Activated T-helper 17 cell treated with anti-CD3 and anti-CD28 coated beads, Interleukin-2, amount 50 U/mL, for 72 hours (primary cell): ENCODE measurements at places on chromosomes 11 and 22. TPM values are rescaled to one million over a fixed set of nuclear protein-coding genes. Genes with fewer than 3 reads are reported as not detected.

NLRP14 gene
- 0.08 TPM for total RNA-seq

DEUP1 gene
- not detected for total RNA-seq

SPA17 gene
- total RNA-seq = 1.3 TPM

LARGE2 gene
- 0.80 TPM for total RNA-seq

FXYD2 gene
- total RNA-seq = not detected

MRGPRE gene
- total RNA-seq = not detected

CLDN5 gene
- total RNA-seq = not detected

CHRNA10 gene
- total RNA-seq = 3.0 TPM

PLA2G3 gene
- not detected for total RNA-seq

SCGB1D2 gene
- total RNA-seq = not detected

- peak; percentile 53 for ATAC-seq
Measured at GRCh38 chr22:37681556-37682049, 4.5 kb upstream of the NOL12 start.

- ATAC-seq = no peak
Measured at GRCh38 chr11:69114811-69115523, 40.8 kb upstream of the SMIM38 start.

- ATAC-seq = no peak
Measured at GRCh38 chr11:10247011-10247410, 47.0 kb downstream of the SBF2 start.

GRCh38 chr11:34548278-34548677 is 34.7 kb upstream of the ELF5 start:
- ATAC-seq = no peak

- ATAC-seq = no peak
Measured at GRCh38 chr22:27557286-27558008, 244.1 kb downstream of the MN1 start.

DNA sequence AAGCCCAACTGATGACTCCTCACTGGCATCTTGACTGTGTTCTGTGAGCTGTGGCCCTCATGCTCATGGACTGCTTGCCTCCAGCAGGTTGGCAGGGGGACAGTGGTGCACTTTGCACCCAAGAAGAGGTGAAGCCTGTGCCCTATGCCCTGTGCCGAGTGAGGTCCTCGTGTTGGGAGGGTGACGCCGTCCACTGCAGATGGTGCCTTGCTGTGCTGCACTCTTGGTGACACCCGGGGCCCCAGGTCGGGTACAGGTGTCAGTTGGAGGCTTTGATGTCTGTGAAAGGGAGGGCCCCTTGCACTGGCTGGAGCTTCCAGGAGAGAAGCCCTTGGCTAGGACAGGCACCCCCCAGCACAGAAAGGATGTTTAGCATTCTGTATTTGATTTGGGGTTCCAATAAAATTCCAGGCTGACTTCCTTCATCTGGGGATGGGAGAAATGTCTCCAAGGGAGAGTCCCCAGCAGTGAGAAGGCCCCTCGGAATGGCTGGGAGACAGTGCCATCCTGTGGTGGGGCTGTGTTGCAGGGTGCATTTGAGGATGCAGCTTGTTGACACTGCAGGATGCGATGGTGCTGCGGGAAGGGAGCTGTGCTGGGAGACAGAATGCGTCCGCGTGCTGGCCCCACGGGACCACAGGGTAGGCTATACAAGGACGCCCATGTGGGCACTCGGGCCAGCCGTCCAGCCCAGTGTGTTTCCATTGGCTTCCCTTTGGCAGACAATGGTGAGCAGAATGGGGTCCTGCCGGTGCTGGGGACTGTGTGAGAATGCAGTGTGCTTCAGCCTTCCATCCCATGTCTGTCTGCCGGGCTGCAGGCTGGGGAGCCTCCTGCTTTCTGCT is 2.5 kb upstream of the ZDHHC8 start:
- peak; percentile 47 for ATAC-seq

DNA sequence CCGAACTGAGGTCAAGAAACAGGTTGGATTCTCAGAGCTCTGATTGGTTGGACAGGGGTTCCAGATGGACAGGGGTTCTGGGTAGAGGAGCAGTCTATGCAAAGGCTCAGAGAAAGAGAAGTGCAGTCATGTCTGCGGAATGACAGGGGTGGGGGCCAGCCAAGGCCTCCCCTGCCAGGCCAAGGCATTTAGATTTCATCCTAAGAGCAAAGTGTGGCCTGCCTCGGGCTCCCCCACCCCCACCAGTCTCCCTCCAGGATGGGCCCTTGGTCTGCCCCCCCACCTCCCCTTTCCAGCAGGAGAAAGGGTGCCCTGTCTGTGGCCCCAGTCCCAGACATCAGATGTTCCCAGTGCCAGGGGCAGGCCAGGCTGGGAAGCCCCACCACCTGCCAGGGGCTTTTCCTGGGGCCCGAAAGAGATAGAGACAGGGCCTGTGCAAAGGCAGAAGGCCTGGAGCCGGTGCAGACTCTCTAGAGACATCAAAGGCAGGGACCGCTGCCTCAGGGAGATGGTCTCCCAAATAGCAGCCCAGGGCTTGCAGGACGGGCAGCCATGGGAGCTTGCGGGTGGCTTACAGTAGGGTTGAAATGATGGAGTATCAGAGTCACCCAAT is 9.4 kb downstream of the SUSD2 start:
- ATAC-seq = no peak

DNA sequence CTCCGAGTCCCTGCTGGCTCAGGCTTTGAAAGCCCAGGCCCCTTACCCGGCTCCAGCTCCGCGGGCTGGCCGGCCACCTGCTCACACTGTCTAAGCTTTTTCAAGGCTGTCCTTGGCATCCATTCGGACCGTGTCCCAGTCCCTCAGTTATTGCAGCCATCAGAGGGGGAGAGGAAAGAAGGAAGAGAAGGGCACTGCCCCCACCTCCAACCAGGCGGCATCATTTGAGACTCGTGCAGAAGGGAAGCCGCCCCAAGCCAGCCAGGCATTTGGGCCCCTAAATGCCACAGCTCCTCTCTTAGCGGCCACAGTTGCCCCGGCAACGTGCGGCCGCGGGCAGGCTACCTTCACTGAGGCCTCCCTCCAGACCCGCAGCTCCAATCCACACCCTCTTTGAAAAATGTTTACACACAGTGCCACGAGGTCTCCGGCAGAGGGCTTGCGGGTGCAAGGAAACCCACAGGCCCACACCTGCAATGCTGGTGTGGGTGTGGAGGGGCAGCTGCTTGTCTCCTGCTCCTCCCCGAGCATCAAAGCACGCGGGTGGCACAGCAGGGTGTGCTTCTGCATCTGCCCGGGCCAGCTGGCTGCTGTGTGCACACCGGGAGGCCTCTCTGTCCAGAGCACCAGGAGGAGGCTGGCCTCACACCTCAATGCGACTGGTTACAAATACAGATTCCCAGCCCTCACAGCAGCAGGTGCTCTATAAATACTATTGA is 124.4 kb downstream of the CTTN start:
- ATAC-seq = no peak

GRCh38 chr11:13120691-13121090 is 111.6 kb downstream of the RASSF10 start:
- ATAC-seq = no peak

- no peak for ATAC-seq
Measured at GRCh38 chr11:73197348-73197747, 20.7 kb upstream of the P2RY2 start.

- no peak for ATAC-seq
Measured at GRCh38 chr11:60348116-60348515, 21.1 kb downstream of the MS4A6E start.

GRCh38 chr11:61505640-61506155 is 2.9 kb upstream of the LRRC10B start:
- ATAC-seq = no peak

DNA sequence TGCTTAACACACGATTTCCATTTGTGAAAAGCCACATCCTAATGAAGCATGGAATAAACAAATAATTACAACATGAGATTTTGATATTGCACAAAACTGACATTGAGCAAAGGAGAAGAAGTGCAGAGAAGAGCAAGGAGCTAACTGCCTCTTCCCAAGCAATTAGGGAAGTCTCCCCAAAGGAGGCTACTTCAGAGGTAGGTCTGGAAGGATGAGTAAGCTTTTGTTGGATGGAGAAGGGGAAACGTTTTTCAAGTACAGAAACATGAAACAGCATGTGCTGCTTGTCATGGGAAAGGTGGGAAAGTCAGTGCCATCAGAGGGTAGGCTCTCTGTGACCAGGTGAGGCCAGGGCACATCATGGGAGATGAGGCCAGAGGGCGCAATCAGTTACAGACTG is 132.2 kb upstream of the SESN3 start:
- no peak for ATAC-seq

DNA sequence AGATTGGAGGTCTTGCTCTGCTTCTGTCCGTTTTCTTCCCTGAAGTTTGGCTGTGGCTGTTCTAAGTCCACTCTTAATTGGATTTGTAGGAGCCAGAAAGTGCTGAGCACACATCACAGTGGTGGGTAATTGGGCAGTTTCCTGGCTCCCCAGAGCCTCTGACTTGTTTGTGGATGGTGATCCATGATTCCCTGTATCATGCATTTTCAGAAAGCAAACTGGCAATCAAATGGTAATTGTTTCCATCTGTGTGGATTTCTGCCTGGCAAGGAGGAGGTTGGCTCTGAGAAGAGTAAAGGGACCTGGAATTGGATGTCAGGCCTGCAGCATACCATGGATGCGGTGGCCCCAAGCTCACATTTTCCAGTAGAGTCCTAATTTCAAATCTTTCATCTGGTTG is 49.5 kb downstream of the PPFIBP2 start:
- ATAC-seq = no peak

DNA sequence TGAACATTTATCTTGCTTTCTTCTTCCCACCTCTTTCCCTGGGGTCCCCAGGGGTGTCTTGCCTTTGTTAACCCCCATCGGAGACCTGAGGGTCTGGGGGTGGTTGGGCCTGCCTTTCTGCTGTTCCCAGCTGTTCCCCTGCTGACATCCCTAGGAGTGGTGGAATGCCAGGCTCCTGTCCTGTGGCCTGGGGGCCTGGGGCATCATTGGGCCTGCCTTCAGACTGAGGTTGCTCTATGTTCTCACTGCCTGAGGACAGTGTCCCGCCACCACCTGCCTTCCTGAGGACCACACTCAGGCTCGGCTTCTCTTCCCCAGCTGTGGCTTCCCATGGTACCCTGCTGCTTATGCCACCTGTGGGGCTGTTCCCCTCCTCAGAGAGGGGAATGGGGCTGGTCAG is 1.1 kb upstream of the IL18BP start:
- no peak for ATAC-seq

GRCh38 chr11:113928311-113928710 is 23.7 kb downstream of the HTR3B start:
- no peak for ATAC-seq

GRCh38 chr22:25880524-25880923 is 138.5 kb downstream of the MYO18B start:
- ATAC-seq = no peak

GRCh38 chr11:91513734-91514133 is 710.9 kb upstream of the FAT3 start:
- no peak for ATAC-seq

DNA sequence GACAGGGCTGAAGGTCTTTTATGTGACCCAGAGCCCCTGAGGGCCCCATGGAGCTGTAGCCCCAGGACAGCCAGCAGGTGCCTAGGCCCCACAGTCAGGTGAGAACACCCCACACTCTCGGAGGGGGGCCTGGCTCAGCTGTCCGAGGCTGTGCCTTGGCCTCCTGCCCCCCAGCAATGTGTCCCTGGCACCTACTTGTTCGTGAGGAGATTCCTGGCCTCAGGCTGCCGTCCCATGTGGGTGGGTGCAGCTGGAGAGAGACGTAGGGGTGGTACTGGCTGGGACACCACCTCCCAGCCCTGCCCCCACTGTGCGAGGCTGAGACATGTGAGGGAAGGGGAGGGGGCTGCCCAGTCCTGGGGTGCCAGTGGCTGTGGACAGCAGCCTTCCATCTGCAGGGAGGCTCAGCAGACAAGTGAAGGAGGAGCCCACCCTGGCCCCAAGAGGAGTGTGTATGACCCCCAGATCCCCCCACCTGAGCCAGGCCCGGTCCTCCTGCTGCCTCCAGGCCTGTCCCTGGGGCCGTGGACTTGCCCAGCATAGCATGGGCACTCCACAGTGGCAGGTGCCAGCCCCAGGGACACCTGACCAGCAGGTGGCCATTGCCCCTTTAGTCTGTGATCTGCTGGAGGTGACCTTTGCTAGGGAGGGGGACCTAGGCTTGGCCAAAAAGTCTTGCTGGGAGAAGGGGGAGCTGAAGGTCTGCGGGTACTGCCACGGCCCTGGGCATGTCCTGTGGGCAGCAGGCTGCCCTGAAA is 17.0 kb downstream of the IL17REL start:
- no peak for ATAC-seq

GRCh38 chr11:47109051-47109726 is 67.5 kb downstream of the ARFGAP2 start:
- no peak for ATAC-seq

DNA sequence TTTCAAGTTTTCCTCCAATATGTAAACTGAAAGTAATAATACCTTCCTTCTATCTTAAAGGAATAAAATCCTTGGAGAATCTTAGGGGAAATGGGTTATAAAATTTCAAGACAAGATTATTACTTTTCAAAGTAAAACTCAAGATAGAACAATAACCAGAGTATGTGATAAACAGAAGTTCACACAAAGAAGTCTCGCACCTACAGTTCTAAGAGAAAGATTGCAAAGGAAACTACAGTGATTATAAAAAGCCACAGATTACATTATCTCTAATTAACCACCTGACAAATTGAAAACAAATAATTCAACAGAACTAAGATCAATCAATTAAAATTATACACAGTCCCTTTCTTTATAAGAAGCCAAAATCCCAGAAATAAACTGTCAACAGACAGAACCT is 34.0 kb downstream of the AMBRA1 start:
- no peak for ATAC-seq

DNA sequence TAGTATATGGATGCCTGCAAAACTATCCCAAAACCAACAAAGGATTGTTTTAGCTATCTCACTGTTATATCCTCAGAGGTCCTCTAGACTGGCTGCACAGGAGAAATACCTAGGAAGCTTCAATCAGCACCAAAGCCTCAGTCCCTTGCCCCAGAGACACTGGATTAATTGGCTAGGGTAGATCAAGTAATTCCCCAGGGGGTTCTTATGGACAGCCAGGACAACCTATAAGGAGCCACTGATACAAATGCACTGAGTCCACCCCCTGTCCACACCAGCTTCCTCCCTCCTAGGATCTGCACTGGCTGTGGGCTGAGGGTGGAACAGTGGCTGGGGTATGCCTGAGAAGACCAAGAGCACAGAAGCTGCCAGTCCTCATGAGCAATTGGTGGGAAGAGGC is 16.3 kb downstream of the ADORA2A start:
- ATAC-seq = no peak

DNA sequence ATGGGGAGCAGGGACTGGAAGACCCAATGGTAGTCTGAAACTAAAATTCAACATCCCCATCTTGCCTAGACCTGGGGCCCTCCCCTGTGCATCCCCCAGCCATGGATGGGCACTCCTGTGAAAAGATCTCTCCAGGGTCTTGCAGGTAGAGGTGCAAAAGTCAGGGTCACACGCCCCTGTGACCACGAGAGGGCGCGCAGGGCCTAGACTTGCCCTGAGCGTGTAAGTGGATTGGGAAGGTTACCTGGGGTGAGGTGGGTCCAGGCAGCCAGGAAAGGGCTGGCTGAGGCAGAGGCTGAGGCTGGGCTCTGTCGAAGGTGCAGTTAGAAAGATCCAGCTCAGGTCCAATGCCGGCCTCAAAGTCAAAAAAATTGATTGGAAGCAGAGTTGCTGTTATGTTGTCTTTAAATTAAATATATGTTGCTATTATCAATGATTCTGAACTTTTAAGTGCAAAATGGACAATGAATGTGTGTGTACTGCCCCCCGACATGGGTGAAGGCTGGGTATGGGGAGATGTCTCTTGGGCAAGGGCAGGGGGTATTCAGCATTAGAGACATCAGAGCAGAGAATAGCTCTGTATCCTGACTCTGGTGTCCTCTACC is 4.8 kb upstream of the POU2F3 start:
- peak; percentile 80 for ATAC-seq
